ENCODE measurements at places on chromosomes 12 and 14.

- DNase-seq = no peak
Observed at GRCh38 chr14:33309106-33309505, 370.4 kb downstream of the NPAS3 start.

GRCh38 chr14:72600551-72601330, 293.2 kb downstream of the DPF3 start:
- DNase-seq = no peak

DNA sequence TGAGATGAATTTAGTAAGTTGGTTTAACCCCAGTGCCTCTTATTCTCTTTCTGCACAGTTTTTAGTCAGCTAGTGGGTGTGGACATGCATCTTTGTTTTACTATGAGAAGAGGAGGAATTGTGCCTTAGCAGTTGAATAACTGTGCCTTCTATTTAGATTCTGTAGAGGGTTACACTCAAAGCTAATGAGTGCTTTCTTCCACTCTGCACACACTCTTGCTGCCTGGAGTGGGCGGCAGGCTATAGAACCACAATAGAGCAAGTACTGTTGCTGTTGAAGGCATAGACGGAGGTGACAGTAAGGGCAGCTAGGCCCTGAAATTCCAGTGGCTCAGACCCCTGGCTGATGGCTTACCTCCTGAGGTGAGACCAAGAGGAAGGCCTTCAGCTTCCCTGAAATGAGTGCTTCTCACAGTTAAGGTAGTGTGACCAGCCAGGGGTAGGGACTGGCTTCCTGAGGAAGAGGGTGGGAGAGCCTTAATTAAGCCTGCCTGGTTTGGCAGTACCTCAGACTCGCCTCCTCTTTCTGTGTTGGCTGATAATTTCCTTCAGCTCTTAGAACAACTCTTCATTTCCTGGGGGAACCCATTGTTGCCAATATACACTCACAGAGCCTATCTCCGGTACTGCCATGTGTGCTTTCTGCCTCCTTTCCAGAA, 24.7 kb downstream of the SUSD6 start:
- DNase-seq = no peak

- DNase-seq = no peak
Observed at GRCh38 chr14:81269100-81269978, 48.6 kb upstream of the GTF2A1 start.

DNA sequence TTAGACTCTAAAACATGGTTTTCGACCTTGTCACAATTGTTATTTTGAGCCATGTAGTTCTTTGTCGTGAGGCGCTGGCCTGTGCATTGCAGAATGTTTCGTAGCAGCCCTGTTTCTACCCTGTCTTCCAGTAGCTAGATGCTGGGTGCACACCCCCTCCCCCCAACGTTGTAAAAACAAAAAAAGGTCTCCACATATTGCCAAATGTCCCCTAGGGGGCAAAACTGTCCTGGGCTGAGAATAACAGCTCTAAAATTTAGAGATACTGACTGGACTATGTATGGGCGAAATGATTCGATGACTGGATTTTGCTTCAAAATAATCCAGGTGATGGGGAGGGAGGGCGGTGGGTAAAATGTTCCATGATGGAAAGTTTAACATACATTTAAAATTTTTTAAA, 126.1 kb upstream of the FUT8 start:
- no peak for DNase-seq

GRCh38 chr12:103814436-103814835, 26.6 kb downstream of the NT5DC3 start:
- no peak for DNase-seq

DNA sequence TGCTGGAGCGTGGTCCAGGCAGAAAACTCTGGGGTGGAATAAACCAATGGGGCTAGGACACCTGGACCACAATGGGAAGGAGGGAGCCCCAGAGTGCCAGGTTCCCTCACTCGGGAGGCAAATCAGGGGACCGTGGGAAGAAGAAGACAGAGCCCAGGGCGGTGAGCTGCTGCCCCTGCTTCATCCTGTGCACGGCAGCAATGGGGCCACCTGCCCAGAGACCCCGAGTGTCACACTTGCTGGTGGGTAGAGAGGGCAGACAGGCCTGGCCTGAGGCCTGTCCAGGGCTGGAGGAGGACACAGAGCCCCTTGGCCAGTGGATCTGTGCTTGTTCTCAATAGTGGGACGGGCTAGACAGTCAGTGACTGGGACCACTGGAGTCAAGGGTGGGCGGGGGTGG, 58.2 kb downstream of the DIO3 start:
- no peak for DNase-seq

DNA sequence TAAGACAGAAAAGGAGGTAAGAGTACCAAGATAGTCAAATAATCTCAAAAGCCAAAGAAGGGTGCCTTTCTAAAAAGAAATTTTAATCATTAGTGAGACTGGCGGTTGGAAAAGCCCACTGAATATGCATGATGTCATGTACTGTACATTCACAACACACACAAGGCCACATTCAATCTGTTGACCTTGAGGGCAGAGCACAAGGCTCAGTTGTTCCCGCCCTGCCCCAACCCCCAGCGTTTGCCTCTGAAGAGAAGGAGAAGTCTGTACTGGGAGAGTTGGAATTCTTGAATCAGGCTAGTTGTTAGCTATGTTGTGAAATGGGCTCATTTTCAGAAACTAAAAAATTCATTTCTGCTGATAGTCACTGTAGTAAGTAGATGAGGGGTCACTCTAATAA, 50.2 kb upstream of the NID2 start:
- DNase-seq = no peak

- DNase-seq = no peak
Observed at GRCh38 chr12:2539938-2540337, 254.8 kb upstream of the FKBP4 start.

- no peak for DNase-seq
Observed at GRCh38 chr12:66884091-66884490, 205.2 kb upstream of the GRIP1 start.

- peak; percentile 29 for DNase-seq
Observed at GRCh38 chr12:46373301-46374296, 1.0 kb upstream of the SLC38A2 start.

- DNase-seq = no peak
Observed at GRCh38 chr12:51067771-51068170, 15.6 kb downstream of the CSRNP2 start.

DNA sequence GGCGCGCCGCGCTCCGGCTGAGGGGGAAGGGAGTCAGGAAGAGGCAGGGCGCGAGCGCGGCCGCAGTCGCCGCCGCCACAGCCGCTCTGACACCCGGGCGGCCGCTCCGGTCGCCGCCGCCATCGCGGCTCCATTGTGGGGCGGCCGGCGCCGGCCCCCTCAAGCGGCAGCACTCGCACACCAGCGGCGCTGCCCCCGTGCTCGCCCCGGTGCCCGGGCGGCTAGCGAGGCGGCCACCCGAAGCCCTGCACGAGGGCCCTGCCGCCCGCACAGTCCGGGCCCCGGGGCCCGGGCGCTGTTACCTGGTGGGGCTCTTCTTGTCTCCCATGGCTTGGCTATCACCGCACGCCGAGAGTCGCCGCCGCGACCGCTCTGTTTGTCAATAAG, 202 bp downstream of the YAF2 start:
- no peak for DNase-seq

DNA sequence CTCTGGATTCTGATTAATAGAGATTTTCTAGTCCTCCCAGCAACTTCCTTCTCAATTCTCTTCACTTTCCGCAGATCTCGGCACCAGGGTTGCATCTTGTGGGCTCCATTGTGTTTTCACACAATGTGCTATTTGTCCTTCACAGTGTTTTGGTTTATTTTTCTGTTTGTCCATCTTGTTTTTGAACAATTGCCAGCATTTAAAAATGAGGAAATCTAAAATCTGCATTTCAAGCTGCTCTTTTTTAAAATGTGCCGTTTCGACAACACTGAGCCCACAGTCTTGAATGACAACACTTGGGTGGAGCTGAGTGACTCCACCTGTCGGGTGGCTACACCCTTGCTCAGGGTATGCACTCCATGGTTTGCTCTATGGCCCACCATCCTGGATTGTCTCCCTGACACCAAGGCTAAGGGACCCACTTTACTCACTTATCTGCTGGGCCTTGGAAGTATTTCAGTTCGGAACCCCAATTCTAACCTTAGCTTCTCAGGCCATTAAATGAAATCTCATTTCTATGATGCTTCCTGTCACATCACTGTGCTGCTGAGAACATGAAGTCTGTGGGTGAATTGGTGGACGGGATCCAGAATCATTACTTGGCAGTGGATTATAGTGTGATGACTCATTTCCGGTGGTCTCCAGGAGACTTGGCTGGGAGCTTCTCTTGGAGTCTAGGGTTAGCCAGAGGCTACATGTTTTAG, 3.4 kb upstream of the MYRFL start:
- no peak for DNase-seq

GRCh38 chr12:55746174-55746912, 3.4 kb downstream of the GDF11 start:
- DNase-seq = no peak

DNA sequence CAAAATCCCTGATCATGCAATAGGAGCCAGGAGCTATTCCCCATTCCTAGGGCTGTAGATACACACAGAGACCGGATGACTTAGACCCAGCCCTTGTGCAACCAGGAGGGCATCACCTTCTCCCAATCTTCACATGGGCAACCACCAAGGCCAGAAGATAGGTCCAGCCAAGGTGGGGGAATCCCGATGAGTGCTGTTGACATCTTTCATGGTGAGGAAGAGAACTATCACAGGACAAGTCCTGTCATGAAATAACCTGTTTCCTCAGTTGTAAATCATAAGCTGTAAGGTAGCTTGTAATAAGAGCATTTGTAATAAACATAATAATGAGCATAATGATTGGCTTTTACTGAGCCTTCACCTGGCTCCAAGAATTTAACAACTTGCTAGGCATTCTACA, 89.5 kb downstream of the GCH1 start:
- no peak for DNase-seq

DNA sequence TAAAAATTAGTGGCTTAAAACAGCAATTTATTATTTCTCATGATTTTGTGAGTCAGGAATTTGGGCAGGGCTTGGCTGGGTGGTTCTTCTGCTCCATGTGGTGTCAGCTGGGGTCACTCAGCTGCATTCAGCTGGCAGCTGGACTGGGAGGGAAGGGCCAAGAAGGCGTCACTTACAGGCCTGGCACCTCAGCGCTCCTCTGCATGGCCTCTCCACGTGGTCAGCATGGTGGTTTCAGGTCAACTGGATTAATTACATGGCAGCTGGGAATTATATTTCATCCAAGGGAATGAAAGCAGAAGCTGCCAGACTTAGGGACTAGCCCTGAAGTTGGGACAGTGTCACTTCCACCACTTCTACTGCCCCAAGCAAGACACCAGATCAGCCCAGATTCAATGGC, 27.5 kb upstream of the IRF2BPL start:
- DNase-seq = no peak

DNA sequence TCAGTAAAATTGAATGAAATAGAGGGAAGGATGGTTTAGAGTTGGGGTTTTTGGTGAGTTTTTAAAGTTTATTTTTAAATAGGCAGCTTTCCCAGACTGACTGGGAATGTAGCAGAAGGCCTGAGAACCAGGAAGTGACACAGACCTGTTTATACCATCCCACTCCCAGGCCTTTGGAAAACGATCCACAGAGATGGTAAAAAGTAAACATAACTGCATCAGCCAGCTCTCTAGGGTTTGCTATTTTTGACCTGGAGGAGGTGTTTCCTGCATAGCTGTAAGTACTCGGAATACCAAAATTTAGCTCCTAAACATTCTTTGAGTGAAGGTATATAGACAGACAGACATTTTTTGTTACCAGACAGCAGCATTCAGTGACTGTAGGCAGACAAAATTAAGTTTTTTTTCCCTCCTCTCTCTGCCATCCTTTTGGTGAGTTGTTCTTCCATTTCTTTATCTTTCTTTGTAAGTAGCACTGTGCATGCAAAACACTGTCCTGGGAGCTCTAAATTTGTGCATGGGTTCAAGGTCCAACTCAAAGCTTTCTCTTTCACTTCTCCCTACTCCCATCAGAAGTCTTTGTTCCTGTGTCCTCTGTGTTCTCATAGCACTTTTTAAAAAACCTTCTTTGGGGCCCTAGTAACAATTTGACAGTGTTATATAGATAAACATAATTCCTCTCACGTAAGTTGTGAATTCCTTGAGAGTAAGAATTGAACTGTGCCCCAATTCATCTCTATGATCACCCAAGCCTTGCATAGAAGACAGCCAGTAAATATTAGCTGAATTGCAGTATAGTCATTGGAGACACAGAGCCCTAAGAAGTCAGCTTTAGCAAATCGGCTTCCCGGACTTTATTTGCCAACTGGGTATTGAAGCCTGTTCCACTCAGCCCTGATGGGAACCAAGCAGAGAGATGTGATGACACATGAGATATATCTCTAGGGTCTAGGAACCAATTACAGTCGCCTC, 37.4 kb downstream of the SUSD6 start:
- no peak for DNase-seq

- DNase-seq = no peak
Observed at GRCh38 chr12:80226576-80226975, 127.2 kb downstream of the OTOGL start.

- DNase-seq = no peak
Observed at GRCh38 chr14:24441904-24442239, 704 bp downstream of the SDR39U1 start.

DNA sequence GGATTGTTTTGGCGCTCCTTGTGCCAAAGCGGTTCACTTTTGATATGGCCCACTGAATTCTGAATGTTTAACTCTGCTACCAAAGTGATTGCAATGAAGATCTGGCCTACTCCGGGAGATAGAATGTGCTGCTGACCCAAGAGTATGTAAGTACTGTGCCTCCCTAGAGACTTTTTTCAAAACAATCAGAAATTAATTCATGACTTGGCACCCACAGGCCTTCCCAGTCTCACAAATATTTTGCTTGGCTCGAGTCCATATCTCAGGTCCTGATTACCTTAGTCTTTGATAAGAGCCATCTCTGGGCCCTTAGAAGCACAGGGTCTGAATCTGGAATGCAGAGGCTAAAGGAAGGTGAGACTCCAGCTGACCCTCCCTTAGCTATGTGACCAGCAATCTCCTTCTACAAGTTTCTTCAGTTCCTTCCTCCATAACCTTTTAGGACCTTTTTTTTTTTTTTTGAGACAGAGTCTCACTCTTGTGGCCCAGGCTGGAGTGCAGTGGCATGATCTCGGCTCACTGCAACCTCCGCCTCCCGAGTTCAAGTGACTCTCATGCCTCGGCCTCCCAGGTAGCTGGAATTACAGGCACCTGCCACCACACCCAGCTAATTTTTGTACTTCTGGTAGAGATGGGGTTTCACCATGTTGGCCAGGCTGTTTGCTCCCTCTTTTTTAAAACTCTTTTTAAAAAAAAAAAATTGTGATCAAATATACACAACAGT, 49.5 kb upstream of the METAP2 start:
- DNase-seq = no peak

DNA sequence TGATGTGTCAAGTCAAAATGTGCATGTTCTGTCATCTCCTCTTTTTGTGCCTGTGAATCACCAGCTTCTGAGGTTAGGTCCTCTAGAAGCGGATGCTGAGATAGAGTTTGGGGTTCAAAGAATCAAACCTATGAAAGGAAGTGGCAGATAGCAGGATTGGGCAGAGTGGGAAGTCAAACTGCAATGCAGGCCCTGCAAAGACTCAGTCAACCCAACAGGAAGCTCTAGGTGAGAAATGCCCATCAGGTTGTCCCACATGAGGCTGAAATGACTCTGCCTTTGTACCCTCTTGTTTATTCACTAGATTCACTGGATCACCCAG, 4.5 kb upstream of the MIA2 start:
- DNase-seq = peak; percentile 27

- no peak for DNase-seq
Observed at GRCh38 chr12:104623883-104624282, 167.1 kb downstream of the CHST11 start.

Data from CD4-positive, alpha-beta T cell treated with Interleukin-15 for 1 hour (primary cell).